Esophagus squamous epithelium (tissue), 5 donors: ENCODE measurements at places on chromosomes 6 and 20.

DNA sequence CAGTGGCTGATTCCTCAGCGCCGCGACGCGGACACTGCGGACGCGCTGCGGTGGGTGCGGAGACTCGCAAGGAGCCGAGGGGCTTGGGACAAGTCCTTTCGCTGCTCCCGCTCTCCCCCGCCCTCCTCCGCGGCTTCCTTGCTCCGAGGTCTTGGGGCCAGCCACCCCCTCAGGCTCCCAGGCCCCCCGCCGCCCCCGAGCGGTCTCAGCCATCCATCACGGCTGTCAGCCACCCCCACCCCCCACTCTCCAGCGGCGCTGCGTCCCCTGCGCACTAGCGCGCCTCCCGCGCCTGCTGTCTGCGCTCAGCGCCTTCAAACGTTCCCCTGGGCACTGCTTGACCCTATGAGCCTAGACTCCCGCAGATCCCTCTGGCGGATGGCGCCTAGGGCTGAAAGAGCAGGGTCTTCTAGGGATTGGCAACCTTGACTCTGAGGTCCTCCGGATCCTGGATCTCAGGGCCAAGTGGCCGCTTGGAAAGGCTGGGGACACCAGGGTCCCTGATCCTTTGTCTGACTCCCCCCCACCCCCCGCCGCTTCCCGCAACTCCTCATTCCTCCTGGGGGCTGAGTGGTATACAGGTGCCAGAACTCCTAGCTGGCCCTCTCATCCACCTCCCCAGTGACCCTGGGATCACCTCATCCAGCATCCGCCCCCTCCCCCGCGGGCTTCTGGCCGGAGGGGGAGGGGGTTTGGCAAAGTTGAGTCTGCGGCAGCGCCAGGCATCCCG, 1.4 kb downstream of the SLC12A5 start:
- H3K4me3 ChIP-seq: no peak overlapping the region
- no peaks in the 10 kb centered on the region for H3K36me3 ChIP-seq
- H3K4me1 ChIP-seq: no peaks in the 10 kb centered on the region
- no peak for DNase-seq
- H3K27ac ChIP-seq: no peak overlapping the region

GRCh38 chr20:64038565-64039292, 2.7 kb downstream of the C20orf204 start:
- DNase-seq: no peak
- H3K27ac ChIP-seq: peak overlapping the region; percentile 79
- H3K4me3 ChIP-seq: peak overlapping the region; percentile 72
- peaks cover 44% of the 10 kb centered on the region for H3K4me1 ChIP-seq
- H3K27me3 ChIP-seq: no peaks in the 10 kb centered on the region
- H3K36me3 ChIP-seq: peaks cover 19% of the 10 kb centered on the region

DNA sequence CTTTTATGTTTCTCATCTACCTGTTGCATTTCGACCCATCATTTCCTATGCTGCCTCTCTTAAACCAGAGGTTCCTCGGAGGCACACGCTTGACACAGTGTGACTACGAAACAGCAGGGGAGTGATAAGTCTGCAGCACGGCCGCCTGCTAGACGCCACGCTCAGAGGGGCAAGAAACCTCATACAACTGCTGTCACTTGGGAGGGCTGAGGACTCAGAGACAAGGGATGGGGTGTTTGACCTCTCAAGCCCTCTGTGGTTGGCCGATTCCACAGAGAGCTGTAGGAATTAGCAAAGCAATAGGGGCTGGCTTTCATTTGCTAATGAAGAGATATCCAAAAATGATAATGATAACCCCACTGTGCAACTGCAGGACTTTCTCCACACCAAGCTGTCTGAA, 372.5 kb downstream of the ZFAND3 start:
- no peaks in the 10 kb centered on the region for H3K36me3 ChIP-seq
- DNase-seq: no peak
- no peak overlapping the region for H3K4me3 ChIP-seq
- H3K27ac ChIP-seq: no peak overlapping the region
- no peaks in the 10 kb centered on the region for H3K27me3 ChIP-seq

DNA sequence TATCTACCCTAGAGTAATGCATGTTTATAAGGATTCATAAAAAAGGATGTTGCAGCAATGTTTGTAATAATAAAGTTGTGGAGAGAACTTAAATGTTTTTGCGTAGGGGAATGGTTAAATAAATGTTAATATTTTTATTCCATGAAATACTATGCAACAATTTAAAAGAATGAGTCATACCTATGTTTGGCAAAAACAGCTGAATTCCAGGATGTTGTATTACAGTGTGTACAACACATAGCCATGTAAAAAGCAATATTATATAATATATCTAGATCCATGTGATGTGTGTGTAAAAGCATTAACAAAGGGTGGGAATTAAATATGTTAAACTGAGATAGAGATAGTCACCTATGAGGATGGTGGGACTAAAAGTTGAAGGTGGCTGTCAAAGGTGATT, 21.1 kb upstream of the PKIB start:
- no peak overlapping the region for H3K4me3 ChIP-seq
- no peaks in the 10 kb centered on the region for H3K36me3 ChIP-seq
- DNase-seq: no peak

GRCh38 chr6:7818257-7819214, 92.1 kb downstream of the TXNDC5 start:
- DNase-seq: no peak
- no peaks in the 10 kb centered on the region for H3K4me1 ChIP-seq
- H3K36me3 ChIP-seq: no peaks in the 10 kb centered on the region
- H3K4me3 ChIP-seq: no peak overlapping the region
- H3K27me3 ChIP-seq: no peaks in the 10 kb centered on the region

GRCh38 chr20:58003525-58003924, 224.9 kb downstream of the ANKRD60 start:
- no peak for DNase-seq
- H3K27ac ChIP-seq: no peak overlapping the region
- peaks cover 8% of the 10 kb centered on the region for H3K4me1 ChIP-seq
- no peak overlapping the region for H3K4me3 ChIP-seq
- H3K36me3 ChIP-seq: no peaks in the 10 kb centered on the region

- no peaks in the 10 kb centered on the region for H3K4me1 ChIP-seq
- no peak overlapping the region for H3K4me3 ChIP-seq
- no peaks in the 10 kb centered on the region for H3K27me3 ChIP-seq
- H3K27ac ChIP-seq: no peak overlapping the region
- no peak for DNase-seq
Observed at GRCh38 chr6:164195942-164196281, 781.4 kb downstream of the QKI start.

GRCh38 chr6:166494757-166495486, 91.6 kb downstream of the RAMACL start:
- H3K4me3 ChIP-seq: no peak overlapping the region
- no peaks in the 10 kb centered on the region for H3K27me3 ChIP-seq
- no peaks in the 10 kb centered on the region for H3K4me1 ChIP-seq
- peaks cover 60% of the 10 kb centered on the region for H3K36me3 ChIP-seq

DNA sequence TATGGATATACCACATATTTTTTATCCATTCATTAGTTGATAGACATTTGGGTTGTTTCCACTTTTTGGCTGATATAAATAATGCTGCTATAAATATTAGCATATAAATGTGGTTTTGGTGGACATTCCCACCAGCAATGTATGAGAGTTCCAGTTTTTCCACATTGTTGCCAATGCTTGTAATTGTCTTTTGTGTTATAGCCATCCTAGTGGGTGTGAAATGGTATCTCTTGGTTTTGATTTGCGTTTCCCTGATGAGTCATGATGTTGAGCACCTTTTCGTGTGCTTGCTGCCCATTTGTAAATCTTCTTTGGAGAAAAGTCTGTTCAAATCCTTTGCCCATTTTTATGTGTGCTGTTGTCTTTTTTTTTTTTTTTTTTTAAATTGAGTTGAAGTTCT, 54.4 kb downstream of the DHX35 start:
- peaks cover 84% of the 10 kb centered on the region for H3K36me3 ChIP-seq
- H3K27me3 ChIP-seq: no peaks in the 10 kb centered on the region
- no peak overlapping the region for H3K4me3 ChIP-seq
- peak overlapping the region; percentile 72 for H3K27ac ChIP-seq

GRCh38 chr6:158068156-158068892, 86.7 kb downstream of the SYNJ2 start:
- H3K36me3 ChIP-seq: peaks cover 7% of the 10 kb centered on the region
- DNase-seq: no peak
- peaks cover 17% of the 10 kb centered on the region for H3K4me1 ChIP-seq
- peak overlapping the region; percentile 72 for H3K27ac ChIP-seq
- no peak overlapping the region for H3K4me3 ChIP-seq

- H3K4me1 ChIP-seq: no peaks in the 10 kb centered on the region
- H3K36me3 ChIP-seq: no peaks in the 10 kb centered on the region
- no peak overlapping the region for H3K4me3 ChIP-seq
- no peaks in the 10 kb centered on the region for H3K27me3 ChIP-seq
- H3K27ac ChIP-seq: no peak overlapping the region
Observed at GRCh38 chr6:63565727-63566596, 6.3 kb upstream of the LOC128125822 start.

GRCh38 chr6:52568320-52568719, 8.5 kb downstream of the TRAM2 start:
- no peaks in the 10 kb centered on the region for H3K27me3 ChIP-seq
- no peak overlapping the region for H3K4me3 ChIP-seq
- H3K27ac ChIP-seq: no peak overlapping the region
- DNase-seq: no peak
- H3K36me3 ChIP-seq: no peaks in the 10 kb centered on the region

DNA sequence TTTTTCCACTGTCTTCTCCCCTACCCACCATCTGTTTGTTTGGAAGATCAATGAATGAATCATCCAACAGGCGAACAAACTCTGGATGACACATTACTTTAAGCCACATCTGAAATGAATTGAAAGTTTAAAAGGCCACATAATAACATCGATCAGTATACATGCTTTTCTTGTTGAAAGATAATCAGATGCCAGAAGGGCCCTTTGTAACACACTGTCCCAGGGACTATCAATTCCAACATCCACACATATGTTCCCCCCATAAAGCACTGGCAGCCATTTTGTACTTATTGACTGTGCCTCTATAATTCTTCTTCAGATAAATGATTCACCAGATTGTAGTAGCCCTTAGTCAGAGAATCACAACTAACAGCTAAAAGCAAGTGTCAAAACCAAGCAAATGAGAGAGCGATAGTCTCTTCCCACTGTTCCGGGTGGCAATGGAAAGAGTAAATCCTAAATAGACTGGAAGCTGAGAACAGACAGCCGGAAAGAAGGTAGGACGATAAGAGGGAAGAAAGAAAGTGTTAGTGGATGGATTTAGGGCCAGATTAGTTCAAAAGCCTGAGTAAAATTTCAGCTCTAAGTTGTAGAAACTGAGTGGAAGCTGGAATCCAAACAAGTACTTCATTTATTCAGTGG, 184.9 kb upstream of the TENT5A start:
- H3K27me3 ChIP-seq: no peaks in the 10 kb centered on the region
- H3K27ac ChIP-seq: peak overlapping the region; percentile 43
- H3K4me3 ChIP-seq: no peak overlapping the region

- no peak for DNase-seq
- H3K4me1 ChIP-seq: no peaks in the 10 kb centered on the region
- no peaks in the 10 kb centered on the region for H3K36me3 ChIP-seq
- H3K27ac ChIP-seq: no peak overlapping the region
Observed at GRCh38 chr6:75778757-75779156, 29.7 kb downstream of the MYO6 start.

DNA sequence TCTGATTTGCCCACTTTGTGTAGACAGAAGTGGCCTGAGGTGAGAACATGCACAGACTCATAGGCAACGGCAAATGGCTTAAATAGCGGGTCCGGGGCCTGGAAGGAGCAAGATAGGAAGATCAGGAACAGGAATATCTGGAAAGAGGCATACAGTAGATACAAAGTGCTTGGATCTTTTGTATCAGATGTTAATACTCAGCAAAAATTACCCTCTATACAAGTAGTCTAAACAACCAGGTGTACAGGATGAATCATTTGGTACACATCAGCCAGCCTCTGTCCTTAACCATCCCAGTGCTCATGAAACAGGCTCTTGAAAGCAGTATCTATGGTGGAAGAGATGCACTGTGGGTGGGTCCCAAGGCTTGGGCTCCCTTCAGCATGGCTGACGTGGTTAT, 28.9 kb upstream of the HLA-C start:
- DNase-seq: no peak
- no peaks in the 10 kb centered on the region for H3K27me3 ChIP-seq
- no peak overlapping the region for H3K27ac ChIP-seq
- H3K4me1 ChIP-seq: no peaks in the 10 kb centered on the region
- no peaks in the 10 kb centered on the region for H3K36me3 ChIP-seq
- no peak overlapping the region for H3K4me3 ChIP-seq

- H3K27me3 ChIP-seq: no peaks in the 10 kb centered on the region
- H3K4me3 ChIP-seq: no peak overlapping the region
- no peak overlapping the region for H3K27ac ChIP-seq
- H3K36me3 ChIP-seq: no peaks in the 10 kb centered on the region
- peaks cover 3% of the 10 kb centered on the region for H3K4me1 ChIP-seq
Observed at GRCh38 chr6:18117136-18117535, 5.3 kb downstream of the NHLRC1 start.

DNA sequence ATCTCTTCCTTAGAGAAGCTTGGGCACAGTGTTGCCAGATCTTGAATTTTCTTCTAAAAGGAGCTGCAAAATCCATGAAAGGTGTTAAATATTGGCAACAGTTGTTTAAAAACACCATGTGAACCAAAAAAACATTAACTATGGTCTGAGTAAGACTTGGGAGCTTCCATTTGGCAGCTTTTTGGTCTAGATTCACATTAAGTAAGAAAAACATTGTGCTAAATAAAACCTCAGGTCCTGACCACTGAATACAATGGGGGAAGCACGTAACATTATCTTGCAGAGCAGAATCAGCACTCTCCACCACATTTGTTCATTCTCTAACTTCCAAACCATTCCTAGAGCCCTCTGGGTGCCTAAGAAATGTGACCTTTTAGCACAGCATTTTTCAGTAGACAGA, 437.6 kb upstream of the PLCB4 start:
- no peak overlapping the region for H3K27ac ChIP-seq
- no peaks in the 10 kb centered on the region for H3K36me3 ChIP-seq

DNA sequence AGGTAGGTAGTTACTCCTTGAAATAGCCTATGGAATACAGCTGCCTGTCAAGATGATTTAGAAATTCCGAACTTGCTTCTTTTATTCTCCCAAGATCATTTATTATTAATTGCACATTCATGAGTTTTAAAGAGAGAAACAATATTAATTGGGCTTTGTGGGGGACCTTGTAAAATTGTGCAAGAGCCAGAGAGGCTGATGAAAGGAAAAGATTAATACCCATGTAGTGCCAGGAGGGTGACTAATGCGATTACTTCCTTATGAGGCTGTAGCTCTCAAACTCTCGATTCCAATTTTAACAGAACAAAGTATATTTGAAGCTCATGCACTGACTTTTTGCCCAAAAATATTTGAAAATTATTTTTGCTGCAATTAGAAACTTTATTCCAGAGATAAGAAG, 423.8 kb upstream of the ID4 start:
- no peaks in the 10 kb centered on the region for H3K36me3 ChIP-seq
- no peaks in the 10 kb centered on the region for H3K4me1 ChIP-seq
- no peak overlapping the region for H3K4me3 ChIP-seq

DNA sequence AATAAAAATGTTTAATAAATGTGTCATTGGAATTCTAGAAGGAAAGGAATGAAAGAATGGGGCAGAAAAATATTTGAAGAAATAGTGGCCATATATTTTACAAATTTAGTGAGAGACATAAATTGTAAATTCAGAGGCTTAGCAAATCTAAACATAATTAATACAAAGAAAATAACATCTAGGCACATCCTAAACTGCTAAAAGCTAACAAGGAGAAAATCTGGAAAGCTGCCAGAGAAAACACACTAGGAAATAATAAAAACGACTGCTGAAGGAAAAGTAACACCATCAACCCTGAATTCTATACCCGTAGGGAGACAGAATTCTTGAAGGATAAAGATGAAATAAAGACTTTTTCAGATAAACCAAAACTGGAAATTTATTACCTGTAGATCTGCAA, 23.8 kb downstream of the CYB5R4 start:
- peaks cover 3% of the 10 kb centered on the region for H3K4me1 ChIP-seq
- no peak overlapping the region for H3K4me3 ChIP-seq
- no peak for DNase-seq
- no peaks in the 10 kb centered on the region for H3K27me3 ChIP-seq
- H3K36me3 ChIP-seq: no peaks in the 10 kb centered on the region
